ENCODE measurements at places on chromosomes 16 and 17. TPM values are rescaled to one million over a fixed set of nuclear protein-coding genes. Genes with fewer than 3 reads are reported as not detected.

DNA sequence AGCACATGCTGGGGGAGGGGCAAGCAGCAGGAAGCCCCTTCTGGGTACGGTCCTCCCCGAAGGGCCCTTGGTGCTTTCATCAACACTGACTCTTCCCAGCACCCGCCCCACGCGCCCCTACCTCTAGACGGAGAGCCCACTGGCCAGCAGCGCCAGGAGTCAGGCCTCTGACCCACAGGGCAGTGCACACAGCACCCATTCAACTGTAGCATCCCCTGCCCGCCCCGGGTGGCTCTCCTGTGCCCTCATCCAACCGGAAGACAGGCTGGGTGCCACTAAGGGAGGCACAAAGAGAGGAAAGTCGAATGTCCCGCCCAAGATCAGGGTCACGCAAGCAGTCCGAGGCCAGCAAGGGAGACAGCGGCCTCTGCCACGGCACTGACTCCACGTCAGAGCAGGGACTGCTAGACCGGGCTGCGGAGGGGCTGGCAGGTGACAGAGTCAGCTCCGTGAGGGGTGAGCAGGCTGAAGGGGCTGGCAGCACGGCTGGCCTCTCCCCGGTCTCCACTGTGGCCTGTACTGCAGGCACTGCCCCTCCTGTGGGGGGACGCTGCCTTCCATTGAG, 9.8 kb downstream of the MSRB1 start:
- DNase-seq, result no peak

GRCh38 chr17:17343160-17343735, 40.1 kb downstream of the NT5M start:
- peak; percentile 25 for DNase-seq

GRCh38 chr17:39845052-39845846, 18.9 kb downstream of the IKZF3 start:
- DNase-seq, result no peak

GRCh38 chr16:6574146-6574545, 758.5 kb upstream of the RBFOX1 start:
- DNase-seq, result no peak

DNA sequence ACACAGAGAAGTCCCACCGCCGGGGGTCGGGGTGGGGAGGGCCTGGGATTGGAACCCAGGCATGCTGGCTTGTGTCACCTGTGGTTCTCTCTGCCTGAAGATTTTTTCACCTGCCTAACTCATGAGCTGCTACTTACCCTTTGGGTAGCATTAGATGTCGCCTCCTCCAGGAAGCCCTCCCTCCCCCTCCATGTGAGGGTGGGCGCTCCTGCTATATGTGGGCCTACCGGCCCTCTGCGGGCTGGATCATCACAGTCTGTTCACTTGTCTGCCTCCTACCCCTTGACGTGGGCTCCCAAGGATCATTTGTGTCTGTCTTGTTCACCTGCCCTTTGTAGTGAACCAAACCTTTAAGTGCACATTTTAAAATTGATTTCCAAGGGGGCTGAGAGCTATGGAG, 106.8 kb downstream of the SEC14L1 start:
- no peak for DNase-seq

DNA sequence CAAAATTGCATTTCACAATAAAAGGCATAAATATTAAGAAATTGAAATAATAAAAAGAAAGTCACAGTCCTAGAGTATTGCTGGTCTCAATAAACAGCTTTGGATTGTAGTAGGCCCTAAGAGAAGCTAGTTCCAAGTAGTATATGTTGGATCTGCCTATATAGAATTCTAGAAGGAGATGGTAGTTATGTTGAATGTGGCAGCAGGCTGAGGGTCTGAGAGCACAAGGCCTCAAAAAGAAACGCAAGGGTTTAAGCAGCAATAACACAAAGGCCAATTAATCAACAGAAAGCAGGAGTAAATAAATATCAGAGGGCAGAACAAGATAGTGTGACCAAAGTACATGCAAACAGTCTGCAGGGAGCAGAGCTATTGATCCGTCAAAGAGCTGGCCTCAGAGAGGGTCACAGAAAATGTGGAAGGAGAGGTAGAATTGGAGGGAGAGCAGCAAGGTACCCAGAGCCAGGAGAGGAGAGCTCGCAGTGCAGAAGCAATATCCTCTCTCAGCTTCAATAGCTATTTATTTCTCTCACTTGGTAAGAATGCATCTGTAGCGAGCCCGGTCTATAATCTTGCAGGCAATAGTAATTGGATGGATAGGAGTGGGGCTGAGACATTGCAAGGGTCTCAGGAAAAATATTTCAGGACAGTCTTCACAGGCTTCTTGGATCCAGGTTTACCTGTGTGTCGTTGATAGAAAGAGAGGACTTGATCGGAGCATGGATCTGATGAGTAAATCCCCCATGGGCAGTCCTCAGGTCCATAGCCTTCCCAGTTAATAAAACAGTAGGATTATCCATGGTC, 25.1 kb upstream of the MED13 start:
- no peak for DNase-seq

GRCh38 chr16:84467256-84467655, 37.2 kb downstream of the MEAK7 start:
- no peak for DNase-seq

DNA sequence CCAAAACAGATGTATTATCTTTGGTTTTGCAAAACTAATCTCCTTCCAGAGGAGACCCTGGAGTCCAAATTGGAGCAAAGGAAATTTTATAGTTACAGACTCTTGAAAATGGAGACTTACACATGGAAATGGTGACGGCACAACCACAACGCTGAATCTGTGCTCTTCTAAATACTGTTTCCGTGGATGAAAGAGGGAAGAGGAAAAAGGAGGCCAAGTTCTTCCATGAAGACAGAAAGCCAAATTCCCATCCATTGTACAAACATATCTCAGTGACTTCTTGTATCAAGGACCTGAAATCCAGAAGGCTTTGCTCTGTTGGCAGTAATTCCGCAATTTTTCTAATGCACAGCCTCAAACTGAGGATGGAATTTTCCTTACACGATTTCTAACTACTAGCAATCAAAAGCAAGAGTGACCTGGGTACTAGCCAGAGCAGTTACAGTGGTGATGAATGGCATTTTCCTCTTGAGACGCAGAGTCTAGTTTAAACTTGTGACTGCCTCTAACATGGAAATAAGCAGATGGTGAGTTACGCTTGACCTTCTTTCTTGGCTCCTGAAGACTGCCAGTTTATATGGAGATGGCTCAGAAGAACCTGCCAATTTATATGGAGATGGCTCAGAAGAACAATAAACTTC, 38.5 kb downstream of the VPS53 start:
- DNase-seq, result no peak

DNA sequence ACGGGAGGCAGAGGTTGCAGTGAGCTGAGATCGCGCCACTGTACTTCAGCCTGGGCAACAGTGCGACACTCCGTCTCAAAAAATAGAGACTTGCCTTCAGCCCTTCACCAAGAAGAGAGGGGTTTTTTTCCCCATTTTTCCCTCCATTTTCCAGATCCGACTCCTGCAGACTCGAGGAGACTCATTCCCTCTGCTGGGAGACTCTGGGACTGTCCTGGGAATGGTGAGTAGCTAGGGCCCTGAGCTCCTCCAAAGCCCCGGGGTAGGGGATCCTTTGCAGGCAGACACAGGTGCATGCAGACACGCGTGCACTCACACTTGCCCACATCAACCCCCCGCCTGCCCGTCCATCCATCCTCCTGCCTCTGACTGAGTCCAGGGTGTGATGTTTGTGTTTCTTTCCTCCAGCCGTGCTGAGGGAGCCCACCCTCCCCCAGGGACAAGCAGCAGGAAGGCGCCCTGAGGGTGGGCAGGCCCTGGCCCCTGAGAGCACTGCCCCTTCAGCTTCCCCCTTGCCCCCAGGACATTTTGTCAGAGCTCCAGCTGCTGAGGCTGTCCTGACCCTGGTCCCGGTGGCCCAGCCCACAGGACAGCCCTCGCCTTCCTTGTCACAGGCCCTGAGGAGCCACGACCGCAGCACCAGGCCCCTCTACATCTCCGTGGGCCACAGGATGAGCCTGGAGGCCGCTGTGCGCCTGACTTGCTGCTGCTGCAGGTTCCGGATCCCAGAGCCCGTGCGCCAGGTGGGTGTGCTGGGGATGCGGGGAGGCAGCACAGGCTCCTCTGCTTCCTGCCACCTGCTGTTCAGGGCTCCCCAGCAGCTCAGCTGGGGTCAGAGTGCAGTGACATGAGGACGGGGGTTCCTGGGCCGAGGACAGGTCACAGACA, 10.2 kb downstream of the ENDOV start:
- no peak for DNase-seq

DNA sequence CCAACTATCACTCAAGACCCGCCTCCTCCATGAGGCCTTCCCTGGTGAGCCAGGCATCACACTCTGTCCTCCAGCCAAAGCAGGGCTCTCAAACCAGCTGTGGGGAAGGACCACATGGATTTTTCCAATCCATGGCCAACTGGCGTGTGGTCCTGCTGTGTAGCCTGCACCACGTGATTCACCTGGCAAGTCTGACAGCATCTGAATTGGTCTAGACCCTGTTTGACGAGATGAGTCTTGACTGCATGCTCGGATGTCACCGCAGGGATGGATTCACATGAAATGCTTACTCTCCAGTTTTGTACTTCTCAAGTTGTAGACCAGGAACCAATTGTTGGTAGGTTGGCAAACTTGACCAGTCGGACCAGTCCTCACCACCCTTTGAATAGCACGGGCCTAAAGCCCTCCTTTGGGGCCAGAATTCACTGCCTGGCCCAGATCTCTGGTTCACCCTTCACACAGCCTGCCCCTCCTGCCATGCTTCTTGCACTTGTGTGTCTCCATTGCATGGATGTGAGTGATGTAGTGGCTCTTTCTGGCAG, 9.9 kb downstream of the CRHR1 start:
- DNase-seq, result no peak

- DNase-seq, result peak; percentile 64
Measured at GRCh38 chr16:74999609-75000480, 1.0 kb downstream of the ZNRF1 start.

DNA sequence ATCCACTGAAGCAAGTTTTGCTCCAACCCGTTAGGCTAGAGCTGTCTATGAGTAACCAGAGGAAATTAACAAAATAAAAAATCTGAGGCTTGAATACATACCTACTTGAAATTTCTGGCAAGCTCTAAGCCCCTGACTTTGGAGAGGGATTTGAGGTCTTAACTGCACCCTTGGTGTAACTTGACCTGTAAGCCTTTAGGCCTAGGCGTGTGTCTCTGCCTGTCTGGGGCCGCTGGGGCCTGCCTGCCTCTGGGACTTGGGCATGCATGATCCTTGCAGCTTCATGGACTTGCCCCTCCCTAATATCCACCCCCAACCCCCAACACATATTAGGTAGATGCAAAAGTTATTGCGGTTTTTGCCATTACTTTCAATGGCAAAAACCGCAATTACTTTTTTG, 3.7 kb upstream of the CDC42EP4 start:
- no peak for DNase-seq

DNA sequence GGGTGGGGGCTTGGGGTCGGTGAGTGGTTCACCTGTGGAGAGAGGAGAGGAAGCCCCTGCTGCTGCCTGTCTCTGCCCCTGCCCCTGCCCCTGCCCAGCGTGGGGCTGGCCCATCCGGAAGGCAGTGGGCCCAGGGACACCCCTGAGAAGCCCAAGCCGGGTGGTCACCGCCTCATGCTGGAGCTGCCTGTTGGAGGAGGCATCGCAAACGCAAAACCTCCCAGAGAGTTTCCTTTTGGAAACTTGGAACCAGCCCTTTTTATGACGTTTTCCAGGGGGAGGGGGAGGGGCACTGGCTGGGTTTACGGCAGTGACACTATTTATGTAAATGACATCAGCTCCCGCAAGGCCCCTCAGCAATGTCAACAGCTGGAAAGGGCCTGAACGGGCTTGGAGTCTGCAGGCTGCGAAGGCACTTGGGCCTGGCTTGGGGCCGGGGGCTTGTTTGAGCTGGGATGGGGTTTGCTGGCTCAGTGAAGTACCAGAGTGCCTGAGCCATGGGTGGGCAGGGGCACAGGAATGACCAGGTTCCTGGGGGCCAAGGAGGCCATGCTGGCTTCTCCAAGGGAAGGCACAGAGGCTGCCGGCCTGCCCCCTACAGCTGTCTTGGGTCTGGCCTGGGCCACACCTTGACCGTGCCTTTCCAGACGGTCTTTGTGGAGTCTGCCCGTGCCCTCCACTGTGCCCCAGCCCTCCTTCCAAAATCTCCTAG, 219.5 kb downstream of the NTN1 start:
- DNase-seq, result peak; percentile 79

- DNase-seq, result no peak
Measured at GRCh38 chr17:28189667-28190066, 129.3 kb upstream of the TMEM97 start.

- no peak for DNase-seq
Measured at GRCh38 chr17:78734793-78735641, 47.1 kb downstream of the CYTH1 start.

DNA sequence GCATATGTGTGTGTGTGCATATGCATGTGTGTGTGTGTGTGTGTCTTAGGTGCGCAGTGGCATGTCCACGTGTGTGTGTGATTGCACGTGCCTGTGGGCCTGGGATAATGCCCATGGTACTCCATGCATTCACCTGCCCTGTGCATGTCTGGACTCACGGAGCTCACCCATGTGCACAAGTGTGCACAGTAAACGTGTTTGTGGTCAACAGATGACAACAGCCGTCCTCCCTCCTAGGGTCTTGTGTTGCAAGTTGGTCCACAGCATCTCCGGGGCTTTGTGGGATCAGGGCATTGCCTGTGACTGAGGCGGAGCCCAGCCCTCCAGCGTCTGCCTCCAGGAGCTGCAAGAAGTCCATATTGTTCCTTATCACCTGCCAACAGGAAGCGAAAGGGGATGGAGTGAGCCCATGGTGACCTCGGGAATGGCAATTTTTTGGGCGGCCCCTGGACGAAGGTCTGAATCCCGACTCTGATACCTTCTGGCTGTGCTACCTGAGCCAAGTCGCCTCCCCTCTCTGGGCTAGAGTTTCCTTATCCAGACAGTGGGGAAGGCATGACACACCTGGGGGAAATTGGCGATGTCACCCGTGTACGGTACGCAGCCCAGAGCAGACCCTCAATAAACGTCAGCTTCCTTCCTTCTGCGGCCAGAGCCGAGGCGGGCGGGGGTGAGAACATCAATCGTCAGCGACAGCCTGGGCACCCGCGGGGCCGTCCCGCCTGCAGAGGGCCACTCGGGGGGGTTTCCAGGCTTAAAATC, 47.6 kb downstream of the IL21R start:
- DNase-seq, result no peak

- no peak for DNase-seq
Measured at GRCh38 chr17:50169121-50169764, 3.4 kb downstream of the SGCA start.

DNA sequence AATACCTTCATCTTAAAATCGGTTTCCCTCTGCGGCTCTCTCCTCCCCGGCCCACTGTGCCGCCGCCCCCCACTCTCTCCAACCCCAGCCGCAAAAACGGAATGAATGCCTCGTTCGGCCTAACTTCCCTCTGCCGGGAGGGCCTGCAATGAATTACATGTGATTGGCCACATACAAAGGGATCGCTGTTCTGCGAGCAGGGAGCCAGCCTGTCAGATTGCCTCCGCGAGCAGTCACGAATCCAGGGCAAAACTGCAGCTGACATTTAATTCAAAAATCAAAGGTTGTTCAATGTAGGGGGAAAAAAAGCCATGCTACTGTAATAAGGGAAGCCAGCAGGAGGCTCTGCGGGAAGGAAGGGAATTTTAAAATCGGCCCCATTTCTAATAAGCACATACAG, 84.9 kb downstream of the TBC1D16 start:
- no peak for DNase-seq

ACSM2A gene
- total RNA-seq, result not detected

PRCD gene
- 4.3 TPM for total RNA-seq

MMP25 gene
- total RNA-seq, result 2.8 TPM

C1QTNF8 gene
- not detected for total RNA-seq

FBXO39 gene
- not detected for total RNA-seq

KRTAP1-1 gene
- not detected for total RNA-seq

TEKT1 gene
- not detected for total RNA-seq

PAFAH1B1 gene
- total RNA-seq, result 107 TPM

TAT gene
- not detected for total RNA-seq

MSLN gene
- 4.6 TPM for total RNA-seq

All from left ventricle myocardium superior (tissue), 1 donor.